IMR-90 (cell line): ENCODE measurements at places on chromosomes 2 and 18. TPM values are rescaled to one million over a fixed set of nuclear protein-coding genes. Genes with fewer than 3 reads are reported as not detected.

MYO1B gene
- polyA plus RNA-seq = 44.3 and 57.2 TPM in 2 replicates

G6PC2 gene
- not detected in 2 replicates for polyA plus RNA-seq

ZBTB7C gene
- polyA plus RNA-seq = not detected in 2 replicates

CTNNA2 gene
- not detected in 2 replicates for polyA plus RNA-seq

GRCh38 chr2:198775737-198776136 is 682.0 kb downstream of the SATB2 start:
- no peaks in the 10 kb centered on the region for H3K27me3 ChIP-seq
- H3K36me3 ChIP-seq = no peaks in the 10 kb centered on the region
- no peaks in the 10 kb centered on the region for H3K4me1 ChIP-seq
- DNase-seq = no peak

- H3K36me3 ChIP-seq = no peaks in the 10 kb centered on the region
- H3K4me3 ChIP-seq = no peak overlapping the region
- peaks cover 2% of the 10 kb centered on the region; the same call in 1 of the 2 replicates for H3K27me3 ChIP-seq
- H3K27ac ChIP-seq = no peak overlapping the region
These were observed 87.6 kb downstream of the DNAH6 start for GRCh38 chr2:84603911-84604310.

- no peak for DNase-seq
- H3K27ac ChIP-seq = no peak overlapping the region
- H3K27me3 ChIP-seq = no peaks in the 10 kb centered on the region
- no peak overlapping the region for H3K4me3 ChIP-seq
- H3K36me3 ChIP-seq = no peaks in the 10 kb centered on the region
These were observed 219.9 kb downstream of the PIK3C3 start for GRCh38 chr18:42174909-42175308.

GRCh38 chr2:191860760-191861466 is 14.0 kb upstream of the CAVIN2 start:
- no peaks in the 10 kb centered on the region for H3K27me3 ChIP-seq
- no peak overlapping the region for H3K27ac ChIP-seq
- peaks cover 5% of the 10 kb centered on the region for H3K4me1 ChIP-seq
- no peak for DNase-seq
- no peak overlapping the region for H3K4me3 ChIP-seq
- H3K36me3 ChIP-seq = no peaks in the 10 kb centered on the region

DNA sequence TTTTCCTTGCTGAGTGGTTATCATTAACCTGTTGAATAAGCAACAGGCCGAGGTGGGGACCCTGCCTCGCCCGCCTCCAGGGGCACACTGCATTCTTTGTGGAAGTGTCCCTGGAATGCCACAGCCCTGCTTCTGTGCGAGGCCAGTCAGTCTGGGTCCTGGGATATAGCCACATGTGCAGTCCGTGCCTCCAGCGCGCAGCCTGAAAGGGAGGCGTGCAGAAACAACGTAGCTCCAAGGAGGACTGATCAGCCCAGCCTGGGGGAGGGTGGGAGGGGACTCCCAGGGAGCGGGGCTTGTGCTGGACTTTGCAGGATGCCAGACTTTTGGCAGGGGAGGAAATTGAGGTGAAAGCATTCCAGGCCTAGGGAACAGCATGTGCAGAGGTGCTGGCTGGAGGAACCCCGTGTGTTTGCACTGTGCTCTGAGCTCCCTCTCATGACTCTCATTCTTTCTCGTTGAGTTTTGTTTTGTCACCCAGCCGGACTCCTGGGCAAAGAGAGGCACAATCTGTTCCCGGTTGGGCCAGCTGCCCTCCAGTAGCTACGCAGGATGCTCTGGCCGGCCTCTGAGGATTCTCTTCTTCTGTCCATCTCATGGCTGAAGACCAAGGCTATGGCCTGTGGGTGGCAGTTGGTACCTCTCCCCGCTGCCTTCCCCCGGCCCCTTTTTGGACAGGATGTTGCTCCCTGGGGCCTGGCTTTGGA is 39.7 kb downstream of the HPCAL1 start:
- H3K36me3 ChIP-seq = no peaks in the 10 kb centered on the region
- no peak for DNase-seq
- no peak overlapping the region for H3K4me3 ChIP-seq
- peaks cover 10% of the 10 kb centered on the region for H3K4me1 ChIP-seq

DNA sequence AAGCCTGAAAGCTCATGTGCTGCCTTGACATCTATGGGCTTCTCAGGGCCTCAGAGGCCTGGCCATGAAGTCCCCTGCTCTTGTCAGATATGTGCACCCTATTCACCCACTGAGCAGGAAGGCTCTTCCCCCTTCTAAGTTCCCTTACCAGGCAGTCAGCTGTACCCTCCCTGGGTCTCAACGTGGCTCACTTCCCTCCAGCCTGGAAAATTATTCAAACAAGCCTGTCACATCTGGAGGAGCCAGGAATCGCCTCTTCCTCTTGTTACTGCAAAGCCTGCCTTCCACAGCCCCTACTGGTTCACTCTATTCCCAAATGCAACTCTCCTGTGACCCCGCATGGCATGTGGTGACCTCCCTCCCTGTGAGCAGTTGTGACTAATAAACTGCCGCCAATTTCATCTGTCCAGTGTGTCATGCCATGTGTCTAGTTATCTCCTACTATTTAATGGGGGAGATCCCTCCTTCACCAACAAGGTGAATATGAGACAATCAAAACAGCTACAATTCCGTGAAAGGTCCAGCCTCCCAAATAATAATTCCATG is 8.4 kb upstream of the SERPINB8 start:
- no peak overlapping the region for H3K4me3 ChIP-seq
- DNase-seq = no peak
- no peaks in the 10 kb centered on the region for H3K36me3 ChIP-seq
- H3K27ac ChIP-seq = no peak overlapping the region
- H3K27me3 ChIP-seq = peaks cover 26% of the 10 kb centered on the region
- no peaks in the 10 kb centered on the region for H3K4me1 ChIP-seq

- no peaks in the 10 kb centered on the region for H3K36me3 ChIP-seq
- no peaks in the 10 kb centered on the region for H3K27me3 ChIP-seq
These were observed 63.9 kb downstream of the LRRFIP1 start for GRCh38 chr2:237691029-237691907.

GRCh38 chr2:134246154-134246874 is 7.6 kb upstream of the MGAT5 start:
- no peak overlapping the region for H3K27ac ChIP-seq
- peaks cover 11% of the 10 kb centered on the region for H3K4me1 ChIP-seq
- H3K4me3 ChIP-seq = no peak overlapping the region
- no peaks in the 10 kb centered on the region for H3K36me3 ChIP-seq
- H3K27me3 ChIP-seq = no peaks in the 10 kb centered on the region

- no peak for DNase-seq
- no peak overlapping the region for H3K27ac ChIP-seq
- H3K27me3 ChIP-seq = no peaks in the 10 kb centered on the region
- no peaks in the 10 kb centered on the region for H3K4me1 ChIP-seq
These were observed 533.6 kb upstream of the FSHR start for GRCh38 chr2:49687918-49688317.

GRCh38 chr2:235866373-235866772 is 301.8 kb downstream of the GBX2 start:
- no peaks in the 10 kb centered on the region; the same call in 1 of the 2 replicates for H3K4me1 ChIP-seq
- 0 out of 2 replicates have a peak, but pooled peaks cover 1% of the 10 kb centered on the region for H3K36me3 ChIP-seq
- H3K27me3 ChIP-seq = no peaks in the 10 kb centered on the region
- peak; percentile 16 for DNase-seq

DNA sequence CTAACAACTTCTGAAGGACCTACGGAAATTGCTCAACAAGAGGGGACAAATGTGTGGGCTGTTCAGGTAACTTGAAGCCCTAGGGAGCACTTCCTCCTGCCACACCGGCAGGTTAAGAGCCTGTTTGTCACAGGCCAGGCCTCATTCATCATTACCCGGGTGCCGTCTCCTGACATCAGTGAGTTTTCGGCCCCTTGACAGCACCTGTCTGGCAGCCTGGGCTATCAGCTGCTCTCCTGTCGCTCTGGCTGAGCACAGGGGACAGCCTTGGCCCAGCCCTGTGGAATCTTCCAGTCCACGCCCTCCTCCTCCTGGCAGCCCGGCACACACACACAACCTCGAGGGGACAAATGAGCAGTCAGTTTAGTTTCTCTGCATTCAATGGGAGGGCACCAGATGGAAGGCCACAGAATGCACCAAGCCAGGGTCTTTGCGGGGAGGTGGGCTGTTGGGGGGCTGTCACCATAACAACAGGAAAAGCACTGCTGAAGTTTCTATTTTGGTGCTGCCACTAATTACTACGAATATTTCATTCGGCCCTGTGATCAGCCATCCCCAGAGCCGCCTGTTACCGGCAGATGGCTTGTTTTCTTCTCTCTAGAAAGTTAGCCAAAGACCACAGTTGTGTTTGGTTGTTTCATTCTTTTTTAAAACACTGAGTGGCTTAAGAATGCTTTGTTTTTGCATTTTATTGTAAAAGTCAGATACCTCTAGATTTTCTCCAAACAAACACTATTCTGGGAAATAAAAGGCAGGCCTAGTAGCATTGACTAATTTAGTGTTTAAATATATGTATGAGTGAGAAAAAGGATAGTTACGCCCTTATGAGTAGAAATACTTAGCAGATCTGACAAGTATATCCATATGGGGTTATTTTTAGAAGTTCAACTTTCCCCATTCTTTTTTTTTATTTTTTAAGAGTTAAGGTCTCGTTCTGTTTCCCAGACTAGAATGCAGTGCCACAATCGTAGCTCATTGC is 189.9 kb upstream of the NDUFV2 start:
- H3K27ac ChIP-seq = peak overlapping the region; percentile 64
- no peaks in the 10 kb centered on the region for H3K36me3 ChIP-seq
- H3K27me3 ChIP-seq = no peaks in the 10 kb centered on the region
- H3K4me1 ChIP-seq = peaks cover 5% of the 10 kb centered on the region

DNA sequence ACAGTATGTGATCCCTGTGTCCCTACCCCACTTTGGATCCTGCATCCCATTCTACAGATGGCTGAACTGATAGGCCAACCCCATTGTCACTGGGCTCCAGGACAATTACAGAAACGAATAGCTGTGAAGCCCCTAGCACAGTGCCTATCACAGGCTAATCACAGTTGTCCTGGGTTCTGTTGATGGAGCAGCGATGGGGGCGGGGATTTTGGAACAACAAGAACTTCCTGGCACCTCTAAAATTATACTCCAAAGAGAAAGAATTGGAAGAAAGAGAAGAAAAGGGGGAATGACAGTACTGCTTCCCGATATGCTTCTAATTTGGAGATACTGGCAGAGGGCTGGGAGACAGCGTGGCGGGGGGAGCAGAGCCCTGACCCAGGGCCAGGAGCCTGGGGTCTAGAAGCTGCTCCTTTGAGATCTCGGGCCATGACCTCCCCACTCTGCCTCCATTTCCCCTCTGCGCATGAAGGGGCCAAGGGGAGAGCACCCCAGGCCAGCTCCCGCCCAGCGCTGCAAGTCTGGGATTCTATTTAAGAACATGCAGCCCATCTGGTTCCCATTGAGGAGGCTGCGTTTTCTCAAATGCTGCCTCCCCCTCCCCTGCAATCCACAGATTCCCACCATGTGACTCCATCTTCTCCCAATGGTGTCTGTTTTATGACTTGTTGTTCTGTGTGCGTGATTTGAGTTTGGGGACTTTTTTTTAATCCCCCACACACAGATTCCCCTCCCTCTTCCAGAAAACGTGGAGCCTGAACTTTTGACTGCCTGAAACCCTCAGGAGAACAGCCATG is 202.7 kb downstream of the CYP26B1 start:
- no peak for DNase-seq
- H3K36me3 ChIP-seq = no peaks in the 10 kb centered on the region
- H3K4me1 ChIP-seq = no peaks in the 10 kb centered on the region
- H3K27ac ChIP-seq = no peak overlapping the region
- no peak overlapping the region for H3K4me3 ChIP-seq

DNA sequence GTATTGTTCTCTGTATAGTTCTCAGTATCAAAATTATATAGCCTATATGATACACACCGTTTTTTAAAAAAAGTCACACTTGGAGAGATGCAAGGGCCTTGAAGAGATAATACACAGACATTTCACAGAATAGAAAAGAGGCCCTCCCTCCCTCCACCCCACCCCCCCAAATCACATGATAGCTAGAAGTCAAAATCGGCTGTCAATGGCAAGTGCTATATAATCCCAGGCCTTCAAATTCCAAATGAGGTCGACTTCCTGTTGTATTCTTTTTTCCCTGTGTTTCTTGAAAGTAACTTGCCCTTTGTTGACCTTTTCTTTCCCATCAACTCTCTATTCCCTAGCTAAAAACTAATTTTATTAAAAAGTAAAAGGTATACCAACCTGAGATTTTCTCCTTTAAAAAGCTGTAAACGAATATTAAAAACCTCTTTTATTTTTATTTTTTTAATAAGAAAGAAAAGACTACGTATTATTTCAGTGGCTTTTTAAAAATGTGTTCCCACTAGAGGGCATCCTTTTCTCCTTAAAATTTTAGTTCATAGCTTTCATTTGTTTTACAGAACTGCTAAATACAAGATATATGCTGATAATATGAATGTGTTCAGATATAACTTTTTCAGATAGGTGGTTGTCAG is 46.6 kb downstream of the KCMF1 start:
- peak overlapping the region; percentile 35; the same call in 1 of the 2 replicates for H3K27ac ChIP-seq
- peak; percentile 36 for DNase-seq
- H3K4me3 ChIP-seq = no peak overlapping the region
- H3K36me3 ChIP-seq = peaks cover 4% of the 10 kb centered on the region; the same call in 1 of the 2 replicates

GRCh38 chr2:85522090-85522647 is 16.8 kb upstream of the MAT2A start:
- peaks cover 14% of the 10 kb centered on the region; the same call in 1 of the 2 replicates for H3K4me1 ChIP-seq
- no peak overlapping the region for H3K4me3 ChIP-seq
- no peaks in the 10 kb centered on the region for H3K27me3 ChIP-seq
- no peak overlapping the region for H3K27ac ChIP-seq
- no peaks in the 10 kb centered on the region for H3K36me3 ChIP-seq

DNA sequence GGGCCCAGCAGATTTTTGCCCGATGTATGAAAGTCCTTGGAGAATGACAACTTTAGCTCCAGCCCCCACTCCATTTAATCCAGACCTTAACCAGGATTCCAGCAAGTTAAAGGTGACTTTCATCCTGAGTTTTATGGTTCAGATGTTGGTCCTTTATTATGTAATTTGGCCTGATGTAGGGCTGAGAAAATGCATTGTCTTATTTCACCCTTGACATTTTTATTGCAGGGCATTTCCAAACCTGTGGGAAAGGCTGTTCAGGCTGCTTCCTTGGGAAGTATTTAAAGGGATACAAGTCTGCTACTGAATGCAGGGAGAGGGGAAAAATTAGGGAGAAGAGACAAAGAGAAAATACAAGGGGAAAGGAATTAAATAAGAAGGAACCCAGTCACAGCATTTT is 48.8 kb downstream of the ASB1 start:
- H3K27me3 ChIP-seq = no peaks in the 10 kb centered on the region
- no peaks in the 10 kb centered on the region for H3K4me1 ChIP-seq
- no peak overlapping the region for H3K27ac ChIP-seq
- H3K36me3 ChIP-seq = no peaks in the 10 kb centered on the region
